T-helper 9 cell (primary cell): ENCODE measurements at places on chromosomes 3 and 15.

- DNase-seq = no peak
Observed at GRCh38 chr15:41678742-41679141, 18.5 kb downstream of the MGA start.

GRCh38 chr3:159789742-159790635 is 198.6 kb upstream of the IL12A start:
- no peak for DNase-seq

GRCh38 chr15:69815793-69816192 is 281.9 kb downstream of the TLE3 start:
- no peak for DNase-seq

DNA sequence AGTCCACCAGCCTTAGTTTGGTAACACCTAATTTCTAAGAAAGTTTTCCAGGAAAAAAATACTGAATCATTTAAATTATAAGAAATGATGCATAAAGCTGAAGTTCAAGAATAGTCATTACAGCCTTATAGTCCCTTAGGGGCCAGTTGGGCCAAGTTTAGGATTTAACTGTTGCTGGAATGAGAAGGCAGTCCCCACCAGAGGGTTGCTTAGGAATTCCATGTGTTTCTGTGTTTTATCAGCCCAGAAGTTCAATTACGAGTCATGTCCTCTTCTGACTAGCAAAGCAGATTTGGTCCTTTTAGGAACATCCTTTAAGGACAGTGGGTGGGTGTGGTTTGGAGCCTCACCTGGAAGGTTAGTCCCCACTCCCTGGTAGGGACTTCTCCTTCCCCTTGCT is 57.0 kb upstream of the NR2E3 start:
- DNase-seq = no peak

DNA sequence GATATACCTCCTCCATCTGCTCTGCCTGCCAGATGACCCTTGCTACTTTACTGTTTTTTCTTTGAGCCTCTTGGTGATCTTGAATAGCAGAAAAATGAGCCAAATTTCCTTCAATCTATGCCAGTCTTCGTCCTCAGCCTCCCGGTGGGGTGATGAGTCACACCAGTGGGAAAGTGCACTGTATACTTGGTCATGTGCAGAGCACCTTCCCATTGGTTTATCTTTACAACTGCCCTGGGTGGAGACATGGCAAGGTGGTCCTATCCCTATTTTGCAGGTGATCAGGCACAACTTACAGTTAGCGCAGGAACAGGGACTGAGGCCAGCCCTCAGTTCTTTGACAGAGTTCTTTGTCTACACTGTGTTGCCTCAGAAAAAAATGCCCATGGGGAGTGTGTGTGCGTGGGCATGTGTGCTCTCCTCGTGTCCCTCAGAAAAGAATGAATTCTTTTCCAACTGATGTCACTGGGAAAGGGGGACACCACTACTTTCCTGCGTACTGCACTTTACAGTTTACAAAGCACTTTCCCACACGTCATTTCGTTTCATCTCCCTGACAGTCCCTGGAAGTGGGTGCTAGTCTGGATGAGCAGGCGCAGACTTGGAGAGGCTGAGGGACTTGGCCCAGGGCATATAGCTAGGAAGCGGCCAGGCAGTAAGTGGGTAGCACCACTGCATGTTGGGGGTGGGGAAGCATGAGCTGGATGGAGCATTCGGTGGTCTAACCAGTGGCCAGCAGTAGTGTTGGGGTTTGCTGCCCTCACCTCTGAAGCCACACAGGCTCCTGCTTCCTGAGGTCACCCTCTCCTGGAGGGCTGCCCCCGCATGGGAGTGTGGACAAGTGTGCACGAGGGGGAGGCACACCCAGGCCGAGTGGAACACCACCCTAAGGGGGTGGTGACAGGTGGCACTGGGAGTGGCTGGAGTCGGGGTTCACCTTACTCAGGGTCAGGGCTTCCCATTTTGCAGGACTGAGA is 24.1 kb downstream of the SMAD3 start:
- DNase-seq = no peak

- no peak for DNase-seq
Observed at GRCh38 chr3:116512281-116512680, 67.0 kb upstream of the LSAMP start.

GRCh38 chr3:31341130-31341529 is 191.6 kb upstream of the STT3B start:
- DNase-seq = no peak

DNA sequence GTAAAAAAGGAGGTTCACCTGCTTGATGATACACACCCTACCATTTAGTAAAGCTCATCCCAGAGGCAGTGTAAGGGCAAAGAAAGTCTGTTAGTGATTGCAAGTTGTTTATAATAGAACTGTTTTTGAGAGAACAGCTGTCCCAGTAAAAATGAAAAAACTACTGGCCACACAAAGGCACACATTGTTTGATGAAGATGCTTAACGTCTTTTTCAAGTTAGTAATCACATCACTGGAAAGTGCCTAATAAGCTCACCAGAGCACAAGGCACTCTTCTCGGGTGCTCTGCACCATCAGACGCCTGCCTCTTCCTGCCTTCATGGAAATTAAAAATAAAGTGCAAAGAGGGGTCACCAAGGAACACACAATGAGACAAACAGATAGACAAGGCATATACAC is 186.9 kb downstream of the PDZRN3 start:
- no peak for DNase-seq
